ENCODE measurements at places on chromosomes 1 and 21.
A peak's percentile ranks its signal among the peaks of the same experiment; 100 is the strongest.

DNA sequence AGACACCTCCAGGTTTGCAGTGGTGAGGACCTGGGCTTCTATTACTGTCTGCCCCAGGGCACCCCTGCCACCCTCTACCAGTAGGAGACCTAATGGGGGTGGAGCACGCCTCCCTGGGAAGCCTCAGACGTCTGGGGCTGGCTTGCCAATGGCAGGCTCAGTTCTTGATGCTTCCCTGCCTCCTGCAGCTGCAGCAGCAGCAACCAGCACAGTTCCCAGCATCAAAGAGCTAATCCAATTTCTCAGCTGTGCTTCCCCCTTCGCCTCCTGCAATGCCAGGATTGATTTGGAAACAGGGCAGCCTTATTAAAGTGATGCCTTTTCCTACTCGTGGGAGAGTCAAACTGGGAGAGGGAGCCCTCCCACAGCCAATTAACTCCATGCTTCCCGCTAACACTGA, 8.2 kb downstream of the SYT2 start:
- no peak for DNase-seq

GRCh38 chr1:225770561-225771248, 6.9 kb upstream of the SRP9 start:
- DNase-seq = no peak

DNA sequence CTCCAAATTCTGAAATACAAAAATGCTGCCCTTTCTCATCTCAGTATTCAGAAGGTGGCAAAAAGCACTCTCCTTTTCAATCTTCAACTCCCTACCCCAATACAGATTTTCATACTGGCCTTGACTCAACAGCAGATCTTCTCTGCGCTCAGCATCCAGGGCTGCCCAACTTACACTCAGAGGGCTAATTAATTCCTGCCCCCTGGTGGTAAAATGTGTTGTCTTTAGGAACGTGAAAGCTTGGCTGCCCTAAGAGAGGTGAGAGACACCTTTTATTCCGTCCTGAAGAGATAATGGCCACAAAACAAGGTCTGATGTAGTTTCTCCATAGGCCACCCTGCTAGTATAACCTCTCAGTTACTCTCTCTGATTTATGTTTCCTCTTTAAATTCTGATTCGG, 25.0 kb downstream of the KRTAP24-1 start:
- DNase-seq = no peak

DNA sequence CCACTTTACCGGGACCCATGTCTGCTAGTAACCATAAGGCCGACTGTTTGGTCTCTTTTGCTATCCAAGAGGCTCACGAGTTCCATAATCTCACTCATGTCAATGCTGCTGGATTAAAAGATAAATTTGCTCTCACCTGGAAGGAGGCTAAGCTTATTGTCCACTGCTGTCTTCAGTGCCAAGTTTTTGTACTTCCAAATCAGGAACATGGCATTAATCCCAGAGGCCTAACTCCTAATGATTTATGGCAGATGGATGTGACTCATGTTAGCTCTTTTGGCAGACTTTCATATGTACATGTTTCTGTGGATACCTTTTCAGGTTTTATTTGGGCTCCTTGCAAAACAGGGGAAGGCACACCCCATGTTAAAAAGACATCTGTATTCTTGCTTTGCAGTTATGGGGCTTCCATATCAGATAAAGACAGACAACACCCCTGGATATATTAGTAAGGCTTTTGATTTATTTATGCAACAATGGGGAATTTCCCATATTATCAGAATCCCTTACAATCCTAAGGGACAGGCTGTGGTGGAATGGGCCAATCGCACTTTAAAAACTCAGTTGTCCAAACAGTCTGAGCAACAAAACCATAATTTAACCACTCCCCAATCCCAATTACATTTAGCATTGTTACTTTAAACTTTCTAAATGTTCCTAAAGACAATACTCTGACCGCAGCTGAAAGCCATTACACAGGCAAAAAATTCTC, 162.7 kb downstream of the IER5 start:
- no peak for DNase-seq

DNA sequence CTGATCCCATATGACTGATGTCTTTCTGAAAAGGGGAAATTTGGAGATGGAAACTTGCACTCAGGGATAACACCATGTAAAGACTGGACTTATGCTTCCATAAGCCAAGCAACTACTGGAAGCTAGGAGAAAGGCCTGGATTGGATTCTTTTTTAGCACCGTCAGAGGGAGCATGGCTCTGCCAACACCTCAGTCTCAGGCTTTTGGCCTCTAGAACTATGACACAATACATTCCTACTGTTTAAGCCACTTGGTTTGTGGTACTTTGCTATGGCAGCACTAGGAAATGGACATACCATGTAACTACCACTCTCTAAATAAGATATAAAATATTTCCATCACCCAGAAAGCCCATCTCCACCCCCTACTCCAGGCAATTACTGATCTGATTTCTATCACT, 139.7 kb downstream of the CYYR1 start:
- no peak for DNase-seq

DNA sequence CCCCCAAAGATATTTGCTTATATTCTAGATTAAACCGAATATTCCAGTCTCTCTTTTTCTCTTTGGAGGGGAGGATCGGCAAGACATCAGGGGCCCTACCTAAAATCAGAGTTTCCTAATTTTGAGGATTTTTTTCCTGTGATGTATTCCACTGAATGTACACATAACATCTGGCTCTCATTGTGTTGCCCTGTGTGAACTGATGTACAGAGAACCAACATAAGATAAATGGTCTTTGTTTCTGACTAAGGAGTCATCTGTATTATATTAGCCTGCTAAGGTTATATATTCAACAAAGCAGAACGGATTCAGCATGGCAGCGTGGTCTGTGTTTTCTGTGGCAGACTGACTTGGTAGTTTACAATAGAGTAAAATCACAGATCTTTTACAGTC, 114.8 kb upstream of the NCAM2 start:
- DNase-seq = no peak

DNA sequence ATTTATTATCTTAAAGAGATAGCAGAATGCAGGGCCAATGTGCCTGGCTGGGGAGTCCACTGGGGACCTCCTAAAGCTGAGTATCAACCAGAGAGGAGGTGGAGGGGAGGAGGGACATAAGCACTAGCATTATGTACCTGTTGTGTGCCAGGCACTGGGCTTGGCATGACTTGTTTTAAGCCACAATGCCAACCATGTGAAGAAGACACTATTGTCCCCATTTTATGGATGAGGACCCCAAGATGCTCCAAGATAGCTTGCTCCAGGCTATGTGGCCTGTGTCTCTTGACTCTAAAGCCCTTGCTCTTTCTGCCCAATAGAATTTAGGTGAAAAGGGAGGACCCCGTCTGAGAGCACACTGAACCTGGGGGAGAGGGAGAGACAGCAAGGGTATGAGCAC, 111.3 kb downstream of the GLIS1 start:
- DNase-seq = no peak

GRCh38 chr1:151594143-151594625, 17.7 kb upstream of the SNX27 start:
- DNase-seq = peak; percentile 43

GRCh38 chr1:66752000-66752592, at the start of gene DYNLT5:
DYNLT5 (plus strand) TSS chr1:66752459; CDS start chr1:66754659, 2,200 bp downstream.
- peak; percentile 82 for DNase-seq

DNA sequence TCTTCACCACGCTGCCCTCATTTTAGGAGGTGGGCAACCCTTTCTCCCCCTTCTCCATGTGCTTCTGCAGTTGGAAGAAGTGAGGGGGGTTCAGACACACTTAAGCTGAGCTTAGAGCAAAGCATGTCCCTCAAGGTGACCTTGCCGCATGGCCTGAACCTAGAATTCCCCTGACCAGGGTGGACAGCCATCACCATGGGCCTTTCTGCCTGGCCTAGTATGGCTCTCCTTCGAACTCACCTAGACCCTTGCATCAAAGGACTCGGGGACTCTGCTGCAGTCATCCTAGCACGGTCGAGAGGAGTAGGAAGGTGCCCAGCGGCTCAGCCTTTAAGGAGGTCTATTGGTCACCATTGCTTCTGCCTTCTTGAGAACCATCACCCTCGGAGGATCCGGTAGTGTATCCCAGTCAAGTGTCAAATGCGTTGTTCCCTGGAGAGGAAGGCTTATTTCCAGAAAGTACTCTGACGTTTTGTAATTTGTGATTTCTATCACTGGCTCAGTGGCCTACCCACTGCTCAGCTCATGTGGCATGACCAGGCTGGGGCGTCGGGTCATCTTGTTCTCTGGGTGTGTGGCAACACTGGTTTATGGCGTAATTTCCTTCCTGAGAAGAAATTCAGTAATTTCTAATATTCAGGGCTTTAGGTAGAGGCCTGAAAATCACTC, at the start of gene KCNE1:
TSS of gene KCNE1 (minus strand) at position 424 of the 669 bp plus-strand sequence. CDS start 62,576 bp downstream, outside the sequence.
- DNase-seq = peak; percentile 96

GRCh38 chr1:70358921-70359564, 4.5 kb upstream of the ANKRD13C start:
- no peak for DNase-seq

- peak; percentile 10 for DNase-seq
Measured at GRCh38 chr1:81111818-81112217, 688.9 kb upstream of the ADGRL2 start.

GRCh38 chr21:40846587-40847411, at the start of gene DSCAM:
DSCAM (minus strand) TSS chr21:40847158; CDS start chr21:40846661, 497 bp downstream.
- no peak for DNase-seq

- no peak for DNase-seq
Measured at GRCh38 chr1:224733027-224733911, 117.2 kb downstream of the CNIH3 start.

DNA sequence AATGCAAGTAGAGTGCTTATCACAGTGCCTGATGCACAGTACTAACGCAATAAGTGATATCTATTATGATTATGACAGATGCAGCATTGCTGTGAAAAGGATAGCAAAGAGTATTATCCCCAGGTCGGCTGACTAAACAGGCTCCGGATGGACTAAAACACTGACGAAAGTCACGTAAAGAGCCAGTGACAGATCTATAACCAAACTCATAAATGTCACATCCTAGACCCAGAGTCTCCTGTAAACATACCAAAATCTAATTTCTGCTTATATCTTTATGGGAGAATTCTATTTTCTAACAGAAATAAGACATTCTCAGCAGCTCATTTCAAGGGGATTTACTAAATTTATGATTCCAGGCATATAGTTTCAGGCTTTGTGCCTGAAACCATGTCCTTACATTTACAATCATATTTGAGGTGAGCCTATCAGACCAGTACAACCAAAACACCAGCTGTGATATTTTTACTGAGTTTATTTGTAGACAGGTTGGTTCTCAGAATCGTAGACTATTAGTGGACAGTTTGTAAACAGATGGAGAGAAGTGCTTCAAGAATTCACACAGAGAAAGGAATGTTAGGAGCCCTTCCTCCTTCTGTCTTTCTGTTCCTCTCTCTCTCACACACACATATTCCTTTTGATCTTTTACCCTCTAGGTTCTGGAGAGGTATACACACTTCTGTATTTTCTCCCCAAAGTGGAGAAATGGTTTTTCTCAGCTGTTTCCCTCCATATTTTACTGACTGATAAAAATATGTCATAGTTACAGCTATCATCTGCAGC, 52.4 kb upstream of the WDR26 start:
- peak; percentile 30 for DNase-seq

DNA sequence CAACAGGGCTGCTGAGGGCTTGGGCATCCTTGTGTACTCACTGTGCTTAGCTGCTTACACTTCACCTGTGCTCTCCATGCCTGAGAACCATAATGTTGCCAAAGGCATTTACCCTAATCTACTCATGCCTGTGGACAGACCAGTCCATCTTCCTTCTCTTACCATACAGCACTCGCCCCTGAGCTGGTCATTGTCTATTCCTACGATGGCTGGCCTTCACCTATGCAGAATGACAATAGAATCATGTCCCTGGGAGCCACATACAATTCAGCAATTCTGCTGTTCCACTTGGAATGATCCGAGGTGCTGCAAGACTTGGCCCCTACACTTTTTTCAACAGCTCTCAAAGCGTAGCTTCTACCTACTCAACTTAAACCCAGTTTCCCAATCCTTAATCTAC, 96.5 kb downstream of the PAPPA2 start:
- no peak for DNase-seq

DNA sequence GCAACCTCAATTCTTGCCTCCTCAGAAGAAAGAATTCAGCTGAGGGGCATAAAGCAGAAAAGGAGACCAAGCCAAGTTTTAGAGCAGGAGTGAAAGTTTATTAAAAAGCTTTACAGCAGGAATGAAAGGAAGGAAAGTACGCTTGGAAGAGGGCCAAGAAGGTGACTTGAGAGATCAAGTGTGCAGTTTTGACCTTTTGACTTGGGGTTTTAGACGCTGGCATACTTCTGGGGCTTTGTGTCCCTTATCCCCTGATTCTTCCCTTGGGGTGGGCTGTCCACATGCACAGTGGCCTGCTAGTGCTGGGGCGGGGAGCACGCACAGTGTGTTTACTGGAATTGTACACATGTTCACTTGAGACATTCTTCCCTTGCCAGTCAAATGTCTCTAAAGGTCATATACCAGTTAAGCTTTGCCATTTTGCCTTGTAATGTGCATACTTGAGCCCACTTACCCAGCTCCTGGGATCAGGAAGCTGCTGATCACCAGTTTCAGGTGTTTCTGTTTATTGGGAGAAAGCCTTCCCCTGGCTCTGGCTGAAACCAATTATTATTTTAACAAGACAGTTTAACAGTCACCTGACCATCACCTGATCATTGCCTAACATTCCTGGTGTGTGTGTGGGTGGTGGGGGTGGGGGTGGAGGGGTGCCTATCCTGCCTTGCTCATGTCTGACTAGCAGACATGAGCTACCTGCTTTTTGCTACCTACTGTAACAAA, 36.2 kb downstream of the UTP25 start:
- DNase-seq = no peak

GRCh38 chr1:45266151-45266801, 59.9 kb upstream of the ZSWIM5 start:
- DNase-seq = no peak

- no peak for DNase-seq
Measured at GRCh38 chr1:73911849-73912248, 286.1 kb downstream of the LRRIQ3 start.

DNA sequence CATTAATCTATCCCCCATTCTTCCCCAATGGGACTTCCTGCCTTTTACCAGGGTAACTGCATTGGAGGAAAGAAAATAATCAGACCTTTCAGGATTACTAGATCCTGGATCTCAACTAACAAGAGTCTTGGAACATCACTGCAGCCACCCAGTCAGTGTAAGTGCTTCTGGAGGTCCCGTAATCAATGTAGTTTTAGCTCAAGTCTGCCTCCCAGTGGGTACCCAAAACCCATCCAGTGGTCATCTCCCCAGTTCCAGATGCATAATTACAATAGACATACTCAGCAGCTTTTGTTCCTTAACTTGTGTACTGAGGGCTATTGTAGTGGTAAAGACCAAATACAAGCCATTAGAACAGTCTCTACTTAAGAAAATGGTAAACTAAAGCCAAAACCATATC, 319.1 kb downstream of the GPATCH2 start:
- DNase-seq = no peak
